ENCODE measurements at places on chromosomes 1 and 21.

- no peak for DNase-seq
Measured at GRCh38 chr1:109485001-109485400, 1.3 kb downstream of the ATXN7L2 start.

- DNase-seq, result peak; percentile 74
Measured at GRCh38 chr1:13583966-13584791, 547 bp downstream of the PDPN start.

GRCh38 chr1:74396933-74397332 is 115.5 kb downstream of the LRRC53 start:
- peak; percentile 34 for DNase-seq

- no peak for DNase-seq
Measured at GRCh38 chr1:77415579-77415978, 133.8 kb downstream of the AK5 start.

DNA sequence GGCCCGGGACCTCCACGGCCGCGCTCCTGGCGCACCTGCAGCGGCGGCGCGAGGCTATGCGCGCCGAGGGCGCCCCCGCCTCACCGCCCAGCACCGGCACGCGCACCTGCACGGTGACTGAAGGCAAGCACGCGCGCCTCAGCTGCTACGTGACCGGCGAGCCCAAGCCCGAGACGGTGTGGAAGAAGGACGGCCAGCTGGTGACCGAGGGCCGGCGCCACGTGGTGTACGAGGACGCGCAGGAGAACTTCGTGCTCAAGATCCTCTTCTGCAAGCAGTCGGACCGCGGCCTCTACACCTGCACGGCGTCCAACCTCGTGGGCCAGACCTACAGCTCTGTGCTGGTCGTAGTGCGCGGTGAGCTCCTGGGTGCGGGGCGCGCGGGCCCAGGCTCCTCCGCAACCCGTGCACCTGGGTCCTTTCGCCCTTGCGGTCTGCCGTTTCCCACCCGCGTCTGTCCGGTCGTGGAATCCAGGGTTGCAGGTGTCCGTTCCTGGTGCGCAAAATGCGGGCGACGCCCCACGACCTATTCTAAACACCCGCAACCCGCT is 4.6 kb downstream of the OBSCN start:
- DNase-seq, result peak; percentile 21

DNA sequence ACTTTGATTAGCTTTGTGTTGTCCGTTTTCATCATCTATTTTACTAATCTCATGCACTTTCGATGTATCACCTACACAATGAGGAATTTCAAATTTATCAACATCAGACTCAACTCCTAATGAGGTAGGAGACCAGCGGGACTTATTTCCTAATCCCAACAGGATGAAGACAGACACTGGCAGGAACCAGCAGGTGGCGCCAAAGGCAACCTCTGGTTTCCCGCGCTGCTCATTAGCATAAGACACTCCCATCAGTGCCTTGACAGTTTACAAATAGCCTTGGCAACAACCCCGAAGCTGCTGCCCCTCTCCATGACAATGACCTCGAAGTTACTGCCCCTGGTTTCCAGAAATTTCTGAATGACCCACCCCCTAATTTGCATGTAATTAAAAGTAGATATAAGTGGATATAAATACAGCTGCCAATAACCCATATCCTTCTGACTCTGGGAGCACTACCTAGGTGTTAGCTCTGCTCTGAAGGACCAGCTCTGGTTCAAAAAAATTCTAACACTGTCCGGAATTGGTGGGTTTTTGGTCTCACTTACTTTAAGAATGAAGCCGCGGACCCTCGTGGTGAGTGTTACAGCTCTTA is 974.8 kb downstream of the ADGRL2 start:
- DNase-seq, result no peak

- DNase-seq, result no peak
Measured at GRCh38 chr1:182404781-182405180, 4.3 kb upstream of the TEDDM1 start.

DNA sequence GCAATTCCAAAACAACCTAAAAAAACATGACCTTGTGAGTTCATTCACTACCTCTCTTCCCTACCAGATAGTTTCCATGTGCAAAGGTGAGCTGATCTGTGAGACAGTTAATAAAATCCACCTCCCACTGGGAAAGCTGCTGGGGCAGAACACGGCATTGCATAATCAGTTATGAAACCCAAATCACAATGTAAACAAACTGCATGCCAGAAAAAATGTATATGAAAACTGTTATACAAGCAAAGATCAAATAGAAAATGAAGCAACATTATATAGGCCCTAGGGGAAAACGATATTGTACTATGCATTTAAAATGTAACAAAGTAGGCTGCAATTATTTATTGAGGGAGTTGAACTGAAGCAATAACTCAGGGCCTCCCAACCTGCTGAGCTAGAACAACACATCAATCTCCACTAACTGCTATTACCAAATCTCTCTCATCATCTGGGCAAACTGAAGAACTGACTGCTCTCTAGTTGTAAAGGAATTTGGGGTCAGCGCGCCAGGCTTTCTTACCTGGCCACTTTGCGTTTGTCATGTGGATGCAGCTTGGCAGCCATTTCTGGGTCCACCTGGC is 31.0 kb downstream of the TRIT1 start:
- DNase-seq, result no peak

- peak; percentile 86 for DNase-seq
Measured at GRCh38 chr1:212665241-212666115, 34.2 kb downstream of the BATF3 start.

DNA sequence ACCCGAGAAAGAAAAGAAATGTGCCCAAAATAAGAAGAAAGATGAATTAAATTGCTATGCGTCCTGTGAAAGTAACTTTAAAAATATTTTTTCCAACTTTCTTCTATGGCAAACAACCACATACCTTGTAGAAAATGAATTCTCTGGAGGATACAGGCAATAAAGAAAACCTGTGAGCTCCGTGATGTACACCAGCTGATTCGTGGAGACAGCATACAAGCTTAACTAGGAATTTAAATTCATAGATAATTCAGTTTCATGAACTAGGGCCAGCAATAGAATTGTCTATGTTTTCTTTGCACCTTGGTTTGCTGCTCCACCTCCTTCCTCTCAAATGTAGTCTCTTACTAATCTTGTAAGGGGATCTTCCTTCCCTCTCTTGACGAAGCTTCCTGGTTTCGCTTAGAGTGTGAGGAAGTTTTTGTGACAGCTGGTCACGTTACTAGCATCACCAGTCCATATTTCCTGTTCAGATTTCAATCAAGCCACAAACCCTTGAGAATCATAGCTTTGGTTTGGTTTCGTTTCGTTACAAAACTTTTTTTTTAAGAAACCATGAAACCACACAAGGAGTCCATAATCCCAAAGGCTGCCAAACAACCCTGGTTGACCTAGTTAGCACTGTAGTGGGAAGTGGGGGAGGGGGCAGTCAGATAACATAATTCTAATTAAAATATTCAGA is 35.8 kb downstream of the GREM2 start:
- peak; percentile 28 for DNase-seq

DNA sequence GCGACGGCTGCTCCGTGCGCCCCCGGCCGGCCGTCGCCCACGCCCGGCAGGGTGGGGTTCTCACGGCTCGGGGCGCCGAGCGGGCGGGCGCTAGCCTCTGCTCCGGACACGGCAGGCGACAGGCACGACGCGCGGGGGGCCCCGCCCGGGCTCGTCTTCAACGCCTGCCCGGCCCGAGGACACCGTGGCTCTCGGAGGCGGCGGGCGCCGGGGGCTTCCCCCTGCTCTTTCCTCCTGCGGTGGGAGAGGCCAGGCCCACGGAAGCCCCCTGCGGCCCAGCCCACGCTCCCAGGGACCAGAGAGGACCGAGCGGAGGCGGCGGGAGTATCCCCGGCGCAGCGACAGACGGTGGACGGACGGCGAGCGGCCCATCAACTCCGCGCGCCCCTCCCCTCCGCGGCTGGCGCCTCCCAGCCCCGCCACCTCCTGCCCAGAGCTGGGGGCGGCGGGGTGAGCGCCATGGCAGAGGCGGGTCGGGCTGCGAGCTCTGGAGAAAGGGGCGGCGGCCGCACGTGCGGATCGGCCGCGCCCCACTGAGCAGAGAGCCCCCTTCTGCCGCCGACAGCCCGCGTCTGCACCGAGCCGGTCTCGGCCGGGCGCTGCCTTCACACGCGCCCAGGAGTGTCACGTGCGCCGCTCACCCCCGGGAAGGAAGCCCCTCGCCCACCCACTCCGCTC is at the start of the genes SHE and TDRD10:
Gene SHE, minus strand, starts transcription at position 347 of the 678 bp plus-strand sequence. CDS start 386 bp downstream, outside the sequence.
Gene TDRD10, plus strand, starts transcription at position 154 of the 678 bp plus-strand sequence. CDS start 4,685 bp downstream, outside the sequence.
- peak; percentile 43 for DNase-seq

- DNase-seq, result no peak
Measured at GRCh38 chr1:231727171-231727570, 100.6 kb downstream of the DISC1 start.

DNA sequence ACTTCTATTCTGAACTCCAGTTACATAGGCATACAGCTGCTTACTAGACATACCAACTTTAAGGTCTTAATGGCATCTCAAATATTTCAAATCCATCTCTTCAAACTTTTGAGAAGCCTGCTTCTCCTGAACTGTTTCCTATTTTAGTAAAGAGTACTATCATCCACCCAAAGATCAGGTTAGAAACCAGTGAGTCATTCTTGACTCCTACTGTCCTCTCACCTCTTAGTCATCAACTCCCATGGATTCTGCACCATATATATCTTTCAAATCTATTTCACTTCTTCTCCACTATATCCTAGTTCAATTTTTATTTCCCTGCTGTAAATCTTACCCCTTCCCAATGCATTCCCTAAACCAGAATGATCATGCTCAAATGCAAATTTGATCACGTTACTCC is 18.1 kb upstream of the BEND5 start:
- DNase-seq, result no peak

DNA sequence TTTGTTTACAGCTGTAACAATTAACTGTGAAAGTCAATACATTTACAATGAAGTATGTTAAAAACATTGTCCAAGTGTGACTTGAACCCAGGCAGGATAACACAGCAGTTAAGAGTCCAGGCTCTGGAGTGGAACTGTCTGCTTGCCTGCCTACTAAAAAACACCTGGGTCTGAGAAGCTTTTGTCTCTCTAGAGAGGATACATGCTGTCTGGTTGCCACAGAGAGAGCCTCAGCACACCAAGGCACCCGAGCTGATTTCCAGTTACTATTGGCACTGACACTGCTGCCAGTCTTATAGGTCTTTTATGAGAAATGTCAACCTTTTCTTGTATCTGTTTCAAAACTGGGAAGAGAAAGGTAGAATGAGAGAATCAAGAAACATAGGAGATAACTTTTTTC is 20.2 kb upstream of the RALGPS2 start:
- DNase-seq, result no peak

DNA sequence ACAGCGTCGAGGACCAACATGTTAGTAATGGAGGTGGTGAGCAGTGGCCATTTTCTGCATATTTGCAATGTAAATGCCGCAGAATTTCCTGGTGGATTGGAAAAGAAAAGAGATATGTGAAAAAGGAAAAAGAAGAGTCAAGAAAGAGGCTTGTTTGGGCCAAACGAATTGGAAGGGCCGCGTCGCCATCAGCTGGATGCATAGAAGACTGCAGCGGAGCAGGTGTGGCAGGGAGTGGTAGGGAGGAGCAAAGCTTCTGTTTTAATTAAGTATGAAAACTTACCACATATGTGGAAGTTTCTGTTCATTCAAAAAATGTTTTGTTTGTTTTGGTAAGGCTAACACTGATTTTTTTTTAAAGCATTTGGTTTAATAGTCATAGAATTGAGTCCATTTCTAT is 690.7 kb downstream of the NCAM2 start:
- DNase-seq, result no peak

DNA sequence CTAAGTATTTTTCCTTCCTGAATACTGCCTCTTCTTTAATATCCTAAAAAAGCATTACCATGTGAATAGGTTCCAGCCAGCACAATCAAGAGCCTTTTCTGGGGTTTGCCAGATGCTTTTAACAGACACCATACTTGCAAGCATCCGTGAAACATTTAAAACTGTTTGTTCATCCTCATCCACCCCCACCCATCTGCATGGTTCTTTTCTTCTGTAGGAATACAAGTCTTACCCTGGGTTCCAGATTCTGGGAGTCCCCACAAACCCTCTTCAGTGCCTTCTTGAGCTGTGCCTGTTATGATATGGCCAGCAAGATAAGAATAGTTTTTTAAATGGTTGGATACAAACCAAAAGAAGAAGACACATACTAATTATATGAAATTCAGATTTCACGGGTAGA is 354.9 kb upstream of the PLXNA2 start:
- DNase-seq, result no peak

GRCh38 chr1:43439781-43440180 is 13.9 kb downstream of the HYI start:
- DNase-seq, result peak; percentile 14

GRCh38 chr1:245458761-245459174 is 304.0 kb downstream of the KIF26B start:
- DNase-seq, result no peak

DNA sequence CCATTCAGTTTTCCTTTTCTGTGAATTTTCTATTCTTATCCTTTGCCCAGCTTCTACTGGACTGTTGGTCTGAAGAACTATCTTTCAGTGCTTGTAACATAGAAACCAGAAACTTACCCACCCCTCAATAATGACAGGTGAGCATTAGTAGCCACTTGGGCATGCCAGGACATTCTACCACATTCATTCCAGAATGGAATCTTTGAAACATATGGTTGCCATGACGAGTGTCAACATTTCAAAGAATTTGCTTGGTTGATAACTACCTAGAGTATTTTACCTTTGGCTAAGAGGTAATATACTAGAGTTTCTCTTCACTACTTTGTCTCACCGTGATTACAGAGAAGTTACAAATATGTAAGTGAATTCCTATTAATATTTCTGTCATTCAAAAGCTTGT is at the start of gene MROH9:
Gene MROH9, plus strand, starts transcription at position 304 of the 400 bp plus-strand sequence. CDS start 10,023 bp downstream, outside the sequence.
- DNase-seq, result no peak

DNA sequence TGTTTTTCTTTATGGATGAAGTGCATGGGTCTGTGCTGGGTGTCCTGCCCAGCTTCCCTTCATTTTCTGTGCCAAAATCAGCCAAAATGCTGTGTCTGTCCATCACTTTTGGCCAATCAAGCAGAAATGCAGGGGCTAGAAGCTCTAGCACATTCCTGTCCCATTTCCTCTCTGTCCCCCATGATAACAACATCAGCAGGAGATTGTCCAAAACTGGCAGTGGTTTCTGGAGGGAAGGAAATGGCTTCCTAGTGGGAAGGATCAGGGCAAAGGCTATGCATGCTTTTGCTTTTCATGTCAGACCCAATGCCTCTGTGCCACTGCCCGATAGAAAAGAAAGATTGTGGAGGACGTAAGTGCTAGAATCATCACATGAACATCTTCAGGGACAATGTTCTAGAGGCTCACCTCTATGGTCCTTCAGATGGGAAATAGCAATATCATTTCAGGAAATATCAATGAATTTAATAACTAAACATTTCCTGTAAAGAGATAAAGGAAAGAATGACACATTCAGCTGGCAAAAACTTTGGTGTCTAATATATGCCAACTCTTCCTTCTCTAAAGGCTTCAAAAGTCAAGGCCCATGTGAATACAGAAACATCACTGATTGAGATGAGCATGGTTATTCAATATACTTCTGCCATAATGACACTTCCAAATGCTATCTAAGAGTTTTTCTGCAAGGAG is 107.5 kb downstream of the SETD4 start:
- no peak for DNase-seq

- DNase-seq, result no peak
Measured at GRCh38 chr1:150887018-150887417, at the start of gene CTXND2. Gene CTXND2, plus strand, starts transcription at chr1:150887136. Its CDS starts 25,179 bp downstream, at chr1:150912315.
